RWPE1 (cell line): ENCODE measurements at places on chromosomes 2 and 18.

GRCh38 chr2:231394211-231395141 is 1.0 kb upstream of the B3GNT7 start:
- DNase-seq = no peak

DNA sequence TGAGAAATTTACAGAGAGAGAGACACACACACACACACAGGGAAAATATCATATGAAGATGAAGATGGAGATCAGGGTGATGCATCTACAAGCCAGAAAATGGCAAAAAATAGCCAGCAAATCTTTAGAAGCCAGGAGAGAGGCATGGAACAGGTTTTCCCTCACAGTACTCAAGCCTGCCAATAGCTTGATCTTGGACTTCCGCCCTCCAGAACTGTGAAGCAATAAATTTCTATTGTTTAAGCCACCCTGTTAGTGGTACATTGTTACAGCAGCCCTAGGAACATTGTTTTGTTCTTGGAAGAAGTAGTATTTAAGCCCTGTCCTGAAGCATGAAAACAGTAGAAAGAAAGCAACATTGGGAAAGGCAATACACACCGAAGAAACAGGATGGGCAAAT is 292.0 kb upstream of the LRP1B start:
- DNase-seq = no peak

GRCh38 chr18:46868169-46868921 is 49.0 kb downstream of the PIAS2 start:
- DNase-seq = no peak

DNA sequence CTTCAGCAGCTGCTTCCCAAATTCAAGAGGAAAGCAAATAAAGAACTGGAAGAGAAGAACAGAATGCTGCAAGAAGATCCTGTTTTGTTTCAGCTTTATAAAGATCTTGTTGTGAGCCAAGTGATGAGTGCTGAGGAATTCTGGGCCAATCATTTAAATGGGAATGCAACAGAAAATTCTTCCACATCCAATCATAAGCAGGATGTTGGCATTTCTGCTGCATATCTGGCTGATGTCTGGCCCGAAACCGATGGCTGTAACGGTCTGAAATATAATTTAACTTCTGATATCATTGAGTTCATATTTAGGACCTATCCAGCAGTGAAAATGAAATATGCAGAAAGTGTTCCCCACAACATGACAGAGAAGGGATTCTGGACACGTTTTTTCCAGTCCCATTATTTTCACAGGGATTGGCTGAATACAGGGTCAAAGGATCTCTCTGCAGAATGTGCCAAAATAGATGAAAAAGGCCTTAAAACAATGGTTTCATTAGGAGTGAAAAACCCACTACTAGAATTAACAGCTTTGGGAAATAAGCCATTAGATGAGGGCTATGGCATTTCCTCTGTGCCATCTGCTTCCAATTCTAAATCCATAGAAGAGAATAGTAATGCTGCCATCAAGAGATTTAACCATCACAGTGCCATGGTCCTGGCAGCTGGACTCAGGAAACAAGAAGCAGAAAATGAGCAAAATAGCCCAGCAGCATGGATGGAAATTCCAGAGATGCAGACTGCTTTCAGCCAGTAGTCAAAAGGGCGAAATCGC is 175.6 kb downstream of the MC4R start:
- DNase-seq = no peak

DNA sequence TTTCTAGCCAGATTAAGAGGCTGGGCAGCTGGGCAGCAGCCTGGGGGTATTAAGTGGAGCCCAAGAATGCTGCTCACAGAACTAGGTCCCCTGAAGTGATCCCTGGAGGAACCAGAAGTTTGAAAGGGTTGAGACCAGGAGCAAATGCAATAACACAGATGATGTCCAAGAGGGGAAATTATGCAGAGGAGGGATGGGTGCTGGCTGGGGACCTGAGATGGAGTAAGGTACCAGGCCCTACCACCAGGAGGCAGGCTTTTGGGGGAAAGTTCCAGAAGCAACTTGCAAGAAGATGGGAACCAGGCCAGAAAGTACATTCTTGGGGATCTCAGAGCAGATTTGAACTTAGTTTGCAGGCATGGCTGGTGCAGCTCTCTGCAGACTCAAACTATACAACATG is 175.1 kb downstream of the NCK2 start:
- DNase-seq = peak; percentile 10
